Activated CD4-positive, alpha-beta T cell treated with anti-CD3 and anti-CD28 coated beads for 4 hours (primary cell): ENCODE measurements at places on chromosomes 2 and 18.

DNA sequence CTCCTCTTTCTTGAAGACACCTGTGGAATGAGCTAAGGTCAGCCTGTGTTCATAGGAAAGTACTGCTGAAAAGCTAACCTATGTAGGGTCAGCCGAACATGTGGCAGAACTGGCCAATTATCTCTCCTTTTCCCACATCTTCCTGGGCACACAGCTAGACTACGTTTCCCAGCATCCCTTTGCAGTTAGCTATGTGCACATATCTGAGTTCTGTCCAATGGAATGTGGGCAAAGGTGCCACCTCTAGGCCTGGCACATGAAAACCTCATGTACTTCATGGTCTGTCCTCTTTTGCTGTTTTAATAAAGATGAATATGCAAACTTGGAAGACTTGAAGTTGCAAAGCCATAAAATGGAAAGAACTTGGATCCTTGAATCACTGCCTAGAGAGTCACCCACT lies 352.6 kb downstream of the TNS1 start:
- DNase-seq = no peak

DNA sequence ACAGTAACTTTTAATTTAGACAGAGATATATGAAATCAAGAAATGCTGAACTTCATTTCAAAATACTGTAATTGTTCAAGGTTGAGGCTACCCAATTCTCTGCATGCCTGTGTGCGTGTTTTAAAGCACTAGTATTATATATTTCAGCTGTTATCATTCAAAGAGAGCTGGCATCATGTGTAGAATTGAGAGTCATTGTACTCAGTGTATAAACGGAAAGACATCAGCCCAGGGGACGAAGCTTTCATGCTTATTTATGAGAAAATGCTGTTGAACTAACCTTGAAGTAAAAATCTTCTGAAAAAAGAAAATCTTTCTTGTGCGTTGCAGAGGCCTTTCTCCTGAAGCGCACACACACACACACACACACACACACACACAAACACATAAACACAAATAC lies 48.4 kb downstream of the MYCN start:
- no peak for DNase-seq

DNA sequence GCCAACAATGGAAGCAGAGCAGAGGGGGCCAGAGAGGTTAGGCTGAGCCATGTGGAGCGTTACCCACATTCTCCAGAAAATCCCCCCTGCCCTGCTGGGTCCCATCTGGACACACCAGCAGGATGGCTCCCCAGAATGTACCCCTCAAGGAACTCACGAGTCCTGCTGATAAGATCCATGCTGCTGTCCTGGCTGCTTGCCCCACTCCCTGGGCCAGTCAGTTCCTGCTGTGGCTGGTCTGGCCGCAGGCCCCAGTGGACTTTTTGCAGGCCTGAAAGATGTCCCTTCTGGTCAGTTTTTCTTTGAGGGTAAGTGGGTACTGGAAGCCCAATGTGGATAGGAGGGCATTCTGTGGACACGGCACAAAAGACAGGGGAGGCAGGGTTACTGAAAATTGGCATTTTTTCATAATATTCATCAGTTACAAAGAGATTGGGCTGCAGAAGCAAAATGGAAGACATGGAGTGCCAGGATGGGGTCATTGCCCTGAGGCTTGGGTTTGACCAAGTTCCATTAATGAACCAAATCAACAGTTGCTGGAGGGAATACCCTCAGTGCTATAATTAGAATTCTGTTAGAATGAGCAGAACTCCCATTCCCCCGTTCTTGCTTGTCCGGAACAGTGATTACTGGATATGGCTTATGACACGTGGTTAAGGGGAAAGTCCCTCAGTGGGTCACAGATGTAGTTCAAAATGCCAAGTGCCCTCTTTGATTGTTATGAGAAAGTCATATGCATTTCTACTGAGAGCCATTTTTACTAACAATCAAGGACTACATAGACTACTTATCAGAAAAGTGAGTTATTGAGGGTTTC lies 38.7 kb downstream of the SLC4A5 start:
- DNase-seq = no peak

- DNase-seq = no peak
Measured at GRCh38 chr2:67777836-67778429, 284.9 kb downstream of the C1D start.

- no peak for DNase-seq
Measured at GRCh38 chr2:206457188-206457634, 13.9 kb downstream of the ADAM23 start.

GRCh38 chr2:199440118-199440517 lies 17.6 kb downstream of the SATB2 start:
- DNase-seq = no peak

- DNase-seq = no peak
Measured at GRCh38 chr2:34316788-34317187, 717.7 kb upstream of the FAM98A start.

DNA sequence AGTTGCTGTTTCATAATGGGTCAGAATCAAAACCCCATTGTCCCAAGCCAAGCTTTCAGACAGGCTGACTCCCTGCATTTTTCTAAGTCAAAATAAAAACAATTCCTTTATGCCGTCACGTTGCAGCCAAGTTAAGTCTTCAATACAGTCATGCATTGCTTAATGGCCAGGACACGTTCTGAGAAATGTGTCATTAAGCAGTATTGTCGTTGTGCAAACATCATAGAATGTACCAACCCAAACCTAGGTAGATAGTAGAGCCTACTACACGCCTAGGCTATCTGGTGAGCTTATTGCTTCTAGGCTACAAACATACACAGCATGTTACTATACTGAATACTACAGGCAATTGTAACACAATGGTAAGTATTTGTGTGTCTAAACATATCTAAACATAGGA lies 160.4 kb upstream of the FOSL2 start:
- no peak for DNase-seq

GRCh38 chr2:152635635-152636298 lies 81.5 kb downstream of the PRPF40A start:
- peak; percentile 69 for DNase-seq

- no peak for DNase-seq
Measured at GRCh38 chr2:127416506-127417001, 1.7 kb upstream of the PROC start.

DNA sequence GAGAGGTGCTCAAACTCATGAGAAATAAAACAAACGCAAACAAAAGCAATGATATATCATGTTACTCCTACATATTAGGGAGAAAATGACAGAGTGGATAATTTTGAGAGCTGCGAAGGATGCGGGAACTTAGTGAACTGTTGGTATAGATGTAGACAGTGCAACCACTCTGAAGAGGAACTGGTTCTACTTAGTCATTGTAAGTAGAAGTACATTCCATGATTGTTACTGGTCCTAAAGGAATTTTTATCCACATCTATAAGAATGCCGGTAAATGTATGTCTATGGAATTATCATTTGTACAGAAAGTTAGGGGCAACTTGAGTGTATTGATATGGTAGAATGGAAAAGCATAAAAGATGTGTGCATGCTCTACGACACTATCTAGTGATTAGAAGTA lies 1238.4 kb downstream of the LRP1B start:
- no peak for DNase-seq

GRCh38 chr2:23435250-23436035 lies 50.5 kb downstream of the KLHL29 start:
- DNase-seq = no peak

GRCh38 chr18:32354518-32354917 lies 116.2 kb downstream of the GAREM1 start:
- DNase-seq = no peak

DNA sequence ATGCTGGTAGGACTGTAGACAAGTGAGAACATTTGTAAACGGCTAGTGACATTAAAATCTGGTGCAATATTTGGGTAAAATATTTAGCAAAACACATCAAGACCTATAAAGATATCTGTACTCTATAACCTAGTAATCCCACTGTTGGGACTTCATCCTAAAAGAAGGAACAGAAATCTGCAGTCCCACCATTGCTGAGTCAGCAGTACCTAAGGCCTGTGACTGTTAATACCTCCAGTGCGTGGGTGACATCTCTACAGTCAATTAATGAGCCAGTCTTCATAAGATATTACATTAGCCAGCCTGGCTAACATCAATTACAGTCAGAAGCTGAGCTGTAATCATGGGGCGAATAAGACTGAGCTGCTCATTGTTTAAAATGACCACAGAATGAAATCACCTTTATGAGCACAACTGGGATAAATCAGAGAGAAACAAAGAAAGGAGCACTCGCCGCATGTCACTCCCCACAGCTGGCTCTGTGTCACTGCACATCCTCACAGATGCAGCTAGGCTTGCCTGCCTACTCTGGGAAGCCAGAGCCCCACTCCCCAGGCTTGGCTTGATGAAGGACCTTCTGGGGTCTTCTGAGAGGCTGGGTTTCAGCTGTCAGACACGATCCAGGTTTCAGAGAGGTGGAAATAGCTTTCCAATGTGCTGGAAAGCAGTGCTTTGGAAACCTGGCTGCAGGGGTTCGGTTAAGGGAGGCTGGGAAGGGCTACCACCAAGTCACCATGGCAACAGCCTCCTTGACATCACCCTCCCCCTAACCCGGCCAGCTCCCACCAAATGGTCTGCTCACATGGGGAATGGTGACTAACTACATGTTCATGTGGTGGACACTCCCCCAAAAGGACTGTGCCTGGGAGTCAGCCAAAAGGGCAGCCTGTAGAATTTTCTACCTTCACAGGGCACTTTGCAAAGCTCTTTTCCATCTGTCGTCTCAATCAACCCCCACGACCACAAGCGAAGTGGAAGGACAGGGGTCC lies 145.0 kb downstream of the ZBTB7C start:
- no peak for DNase-seq

DNA sequence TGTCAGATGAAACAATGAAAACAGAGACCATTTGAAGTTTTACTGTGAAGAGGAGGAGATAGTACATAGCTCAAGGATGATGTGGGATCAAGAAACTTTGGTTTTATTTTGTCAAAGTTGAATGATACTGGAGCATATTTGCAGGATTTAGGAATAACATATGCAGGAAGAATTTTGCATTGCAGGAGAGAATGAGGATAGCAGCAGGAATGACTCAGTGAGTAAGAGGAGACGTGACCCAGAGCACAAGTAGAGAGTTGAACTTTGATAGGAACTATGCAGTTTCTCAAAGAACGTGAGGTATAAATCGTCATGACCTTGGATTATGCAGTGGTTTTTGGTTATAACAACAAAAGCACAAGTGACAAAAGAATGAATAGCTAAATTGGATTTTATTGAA lies 47.7 kb downstream of the MAPRE2 start:
- DNase-seq = no peak

- DNase-seq = no peak
Measured at GRCh38 chr2:52117299-52117698, 1085.4 kb upstream of the NRXN1 start.

GRCh38 chr2:239318790-239319661 lies 81.8 kb downstream of the HDAC4 start:
- no peak for DNase-seq

DNA sequence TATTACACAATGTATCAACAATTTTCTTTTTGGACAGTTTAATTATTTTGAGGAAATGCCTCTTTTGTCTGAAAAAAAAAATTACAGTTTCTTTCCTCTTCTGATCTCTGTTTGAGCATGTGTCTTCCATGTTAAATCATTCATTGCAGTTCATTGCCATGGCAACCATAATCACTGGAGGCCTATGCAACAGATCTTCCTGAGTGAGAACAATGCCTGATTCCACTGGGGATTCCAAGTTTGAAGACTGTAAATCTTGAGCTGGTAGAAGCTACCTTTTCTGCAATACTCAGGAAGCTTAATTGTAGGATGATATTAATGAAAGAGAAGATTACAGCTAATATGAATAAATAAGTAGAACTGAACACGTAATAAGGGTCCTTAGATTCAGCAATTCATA lies 721.4 kb upstream of the CNTNAP5 start:
- DNase-seq = no peak

DNA sequence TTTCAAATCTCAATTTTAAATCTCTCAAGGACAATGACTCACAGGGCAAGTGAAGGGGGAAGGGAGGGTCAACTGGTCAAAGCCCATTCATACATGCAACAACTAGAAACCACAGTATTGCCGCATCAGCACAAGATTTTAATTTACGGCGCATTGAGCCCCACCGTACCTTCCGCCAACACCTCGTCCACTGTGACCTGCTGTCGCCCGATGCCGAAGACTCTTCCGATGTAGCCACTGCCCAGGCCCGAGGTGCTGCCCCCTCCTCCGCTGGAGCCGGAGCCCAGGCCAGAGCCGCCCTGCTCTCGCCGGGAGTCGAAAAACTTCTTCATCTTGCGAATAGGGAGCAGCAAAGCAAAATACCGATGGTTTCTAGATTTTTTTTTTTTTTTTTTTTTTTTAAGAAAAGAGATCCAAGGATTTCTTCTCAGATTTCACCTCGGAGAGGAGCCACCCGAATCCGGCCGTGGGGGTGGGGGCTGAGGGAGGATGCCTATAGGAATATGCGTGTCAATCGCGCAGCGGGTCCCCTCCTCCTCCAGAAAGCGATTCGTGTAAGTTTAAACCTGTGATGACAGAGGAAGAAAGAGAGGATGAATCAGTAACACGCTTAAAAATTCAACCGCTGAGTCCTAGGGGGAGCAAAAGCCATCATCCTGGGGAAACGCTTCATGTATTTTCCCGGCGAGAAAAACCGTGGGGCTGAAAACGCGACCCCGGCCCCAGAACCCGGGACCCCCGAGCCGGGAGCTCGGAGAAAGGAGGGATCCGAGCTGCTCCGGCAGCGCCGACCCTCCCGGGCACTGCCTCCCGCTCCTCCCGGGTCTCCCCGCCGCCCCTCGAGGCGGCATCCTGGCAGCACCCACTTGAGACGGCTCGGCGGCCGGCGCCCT lies 584 bp downstream of the AAK1 start:
- DNase-seq = peak; percentile 70

DNA sequence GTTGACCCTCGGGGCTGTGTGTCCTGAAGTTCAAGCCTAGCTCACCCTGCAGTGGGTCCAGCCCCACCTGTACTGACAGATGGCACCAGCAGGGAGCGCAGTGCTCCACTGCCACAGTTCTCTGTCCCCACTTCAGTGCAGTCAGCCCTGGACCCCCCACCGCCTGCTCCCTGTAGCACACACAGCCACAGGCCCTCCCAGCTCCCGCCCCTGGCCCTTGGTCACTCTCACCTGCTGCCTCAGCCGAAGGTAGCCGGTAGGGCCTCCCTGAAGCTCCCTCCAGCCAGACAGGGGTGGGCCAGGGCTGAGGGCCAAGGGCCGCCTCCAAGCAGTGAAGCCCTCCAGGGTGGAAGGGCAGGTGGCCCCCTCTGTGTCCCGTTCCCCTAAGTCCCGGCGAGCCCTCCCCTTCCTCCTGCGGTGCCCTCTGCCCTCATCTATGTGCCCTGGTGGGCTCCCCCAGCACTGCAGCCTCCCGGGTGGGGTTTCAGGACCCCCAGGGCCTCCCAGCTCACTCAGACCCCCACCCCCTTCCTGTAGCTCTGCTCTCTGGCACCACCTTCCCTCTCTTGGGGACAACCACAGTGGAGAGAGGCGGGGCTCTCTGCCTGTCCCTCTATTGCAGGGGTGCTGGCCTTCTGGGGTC lies 10.8 kb upstream of the ALPP start:
- no peak for DNase-seq
